ENCODE measurements at places on chromosomes 16 and 17.

- DNase-seq: no peak
Observed at GRCh38 chr16:85162478-85163277, 50.4 kb upstream of the CIBAR2 start.

GRCh38 chr17:18877104-18877645 lies 19.2 kb downstream of the PRPSAP2 start:
- DNase-seq: no peak

DNA sequence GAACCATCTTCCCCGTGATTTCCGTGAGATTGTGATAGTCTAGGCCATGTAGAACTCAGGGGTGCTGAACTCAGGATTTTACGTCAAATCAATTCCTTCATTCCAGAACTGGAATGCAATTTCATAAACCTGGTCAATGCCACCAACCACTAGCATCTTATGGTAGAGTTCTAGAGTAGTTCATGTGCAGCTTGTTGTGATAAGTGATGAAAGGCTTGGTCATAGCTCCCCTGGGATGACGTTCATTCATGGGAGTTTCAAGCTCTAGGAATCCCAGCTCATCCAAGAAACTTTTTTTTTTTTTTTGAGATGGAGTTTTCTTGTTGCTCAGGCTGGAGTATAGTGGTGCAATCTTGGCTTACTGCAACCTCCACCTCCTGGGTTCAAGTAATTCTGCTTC lies 3.7 kb upstream of the DPEP2 start:
- no peak for DNase-seq

GRCh38 chr16:23570992-23571632 lies 13.6 kb downstream of the UBFD1 start:
- DNase-seq: peak; percentile 73

DNA sequence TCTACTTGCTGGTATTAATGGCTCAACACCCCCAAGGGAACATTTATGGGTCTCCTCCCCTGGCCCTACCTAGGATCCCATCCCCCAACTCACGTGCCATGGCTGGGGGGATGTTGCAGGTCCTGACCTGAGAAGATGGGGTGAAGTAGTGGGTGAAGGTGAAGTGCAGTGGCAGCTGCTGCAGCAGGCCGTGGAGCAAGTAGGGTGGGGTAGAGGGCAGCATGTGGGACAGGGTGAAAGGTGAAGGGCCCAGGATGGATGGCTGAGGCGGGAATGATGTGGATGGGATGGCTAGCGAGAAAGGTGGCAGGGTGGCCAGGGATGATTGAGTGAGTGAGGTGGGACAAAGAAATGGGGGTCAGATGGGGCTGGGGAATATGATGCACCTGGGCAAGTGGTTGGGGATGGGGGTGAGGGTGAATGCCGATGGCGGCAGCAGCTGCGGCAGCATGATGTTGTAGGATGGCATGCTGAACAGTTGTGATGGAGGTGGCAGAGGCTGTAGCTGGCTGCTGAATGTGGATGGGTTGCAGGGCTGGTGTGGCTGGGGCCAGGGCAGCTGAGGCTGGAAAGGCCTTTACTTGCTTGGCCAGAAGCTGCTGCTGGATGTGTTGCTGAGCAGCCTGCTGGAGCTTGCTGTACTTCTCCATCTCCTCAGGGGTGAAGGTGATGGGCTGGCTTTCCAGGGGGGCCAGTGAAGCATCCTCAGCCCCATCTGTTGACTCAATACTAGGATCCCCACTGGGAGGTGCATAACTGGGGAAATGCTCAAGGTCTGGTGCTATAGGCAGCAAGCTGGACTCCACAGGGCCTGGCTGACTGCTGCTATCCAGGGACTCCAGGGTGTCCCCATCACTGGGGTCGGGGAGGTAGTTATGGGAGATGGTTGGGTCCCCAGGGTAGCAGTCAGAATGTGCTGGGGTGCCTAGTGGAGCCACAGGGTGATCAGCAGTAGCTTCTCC lies 8.3 kb upstream of the ITGA2B start:
- no peak for DNase-seq

- no peak for DNase-seq
Observed at GRCh38 chr16:52234626-52235025, 312.3 kb downstream of the TOX3 start.

GRCh38 chr17:52134641-52135040 lies 23.9 kb downstream of the CA10 start:
- DNase-seq: no peak

GRCh38 chr16:88687254-88687576 lies 908 bp upstream of the SNAI3 start:
- no peak for DNase-seq

- DNase-seq: no peak
Observed at GRCh38 chr17:55347341-55347740, 74.3 kb downstream of the MMD start.

DNA sequence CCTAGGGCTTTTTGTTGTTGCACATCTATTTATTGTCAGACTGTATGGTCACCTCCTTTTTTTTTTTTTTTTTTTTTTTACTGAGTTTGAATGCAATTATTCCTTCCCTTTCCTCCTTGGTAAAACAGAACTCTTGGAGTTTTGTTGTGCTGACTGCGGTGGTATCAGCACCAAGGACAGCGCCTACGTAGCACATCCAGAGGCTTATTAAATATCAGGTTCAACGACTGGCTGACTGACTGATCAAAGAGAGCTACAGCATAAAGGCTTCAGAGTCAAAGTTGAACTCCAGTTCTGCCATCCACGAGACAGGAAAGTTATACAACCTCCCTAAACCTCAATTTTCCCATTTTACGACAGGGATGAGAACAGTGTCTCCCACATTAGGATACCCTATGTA lies 86.1 kb upstream of the RBFOX1 start:
- DNase-seq: no peak

DNA sequence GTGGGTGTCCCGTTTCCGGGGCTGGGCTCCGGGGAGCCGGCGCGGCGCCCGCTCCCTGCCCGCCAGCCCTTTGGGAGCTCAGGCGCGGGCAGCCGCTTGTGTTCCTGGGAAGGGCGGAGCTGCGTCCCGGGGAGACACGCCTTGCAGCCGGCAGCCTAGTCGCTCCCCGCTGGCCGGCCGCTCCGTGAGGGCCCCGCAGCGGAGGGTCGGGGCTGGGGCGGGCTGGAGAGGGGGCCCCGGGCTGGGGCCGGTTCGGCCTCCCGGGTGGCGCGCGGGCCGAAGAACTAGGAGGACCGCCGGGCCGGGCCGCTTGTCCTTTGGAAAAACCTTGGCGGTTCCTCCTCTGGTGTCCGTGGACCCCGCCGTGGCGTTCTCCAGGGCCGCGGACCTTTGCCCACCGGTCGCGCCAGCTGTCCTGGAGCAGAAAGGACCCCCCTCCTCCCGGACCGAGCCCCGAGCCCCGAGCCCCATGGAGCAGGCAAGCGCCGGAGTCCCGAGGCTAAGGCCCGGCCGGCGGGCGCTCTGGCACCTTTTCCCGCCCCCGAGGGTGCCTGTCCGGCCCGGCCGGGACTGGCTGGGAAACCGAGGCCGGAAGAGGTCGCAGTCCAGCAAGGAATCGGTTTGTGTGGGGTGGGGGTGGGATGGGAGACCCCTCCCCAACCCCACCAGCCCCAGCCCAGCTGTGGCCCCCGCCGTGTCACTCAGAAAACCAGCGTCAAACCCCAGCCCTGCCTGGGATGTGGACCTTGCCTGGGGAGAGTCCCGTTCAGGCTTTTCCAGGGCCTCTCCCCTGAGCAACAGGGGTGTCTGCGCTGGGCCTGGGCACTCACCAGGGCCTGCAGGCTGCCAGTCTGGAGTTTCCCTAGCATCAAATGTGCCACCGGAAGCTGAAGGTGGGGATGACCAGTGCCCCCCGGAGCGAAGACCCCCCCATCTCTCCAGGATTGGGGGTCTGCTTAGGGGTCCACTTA lies 6.8 kb upstream of the TBC1D3B start:
- DNase-seq: peak; percentile 92

GRCh38 chr17:38738686-38739085 lies 8.5 kb downstream of the CISD3 start:
- no peak for DNase-seq

GRCh38 chr17:69609473-69610305 lies 195.2 kb downstream of the MAP2K6 start:
- DNase-seq: no peak

GRCh38 chr17:12859520-12859919 lies 70.2 kb downstream of the ARHGAP44 start:
- no peak for DNase-seq

DNA sequence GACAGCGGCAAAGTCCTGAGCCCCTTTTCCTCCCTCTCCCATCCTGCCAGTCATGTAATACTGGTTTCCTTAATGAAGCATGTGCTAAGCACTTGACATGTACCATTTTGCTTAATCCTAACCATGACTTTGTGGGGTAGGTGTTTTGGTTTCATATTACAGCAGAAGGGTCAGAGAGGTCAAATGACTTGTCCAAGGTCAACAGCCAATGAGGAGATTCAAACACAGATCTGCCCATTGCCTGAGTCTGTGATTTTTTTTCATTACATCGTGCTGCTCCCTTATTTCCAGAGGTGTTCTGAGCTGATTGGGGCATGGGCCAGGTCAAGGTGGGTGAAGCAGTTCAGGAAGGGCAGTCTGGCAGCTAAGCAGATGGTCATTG lies 17.6 kb upstream of the PHF12 start:
- peak; percentile 34 for DNase-seq

DNA sequence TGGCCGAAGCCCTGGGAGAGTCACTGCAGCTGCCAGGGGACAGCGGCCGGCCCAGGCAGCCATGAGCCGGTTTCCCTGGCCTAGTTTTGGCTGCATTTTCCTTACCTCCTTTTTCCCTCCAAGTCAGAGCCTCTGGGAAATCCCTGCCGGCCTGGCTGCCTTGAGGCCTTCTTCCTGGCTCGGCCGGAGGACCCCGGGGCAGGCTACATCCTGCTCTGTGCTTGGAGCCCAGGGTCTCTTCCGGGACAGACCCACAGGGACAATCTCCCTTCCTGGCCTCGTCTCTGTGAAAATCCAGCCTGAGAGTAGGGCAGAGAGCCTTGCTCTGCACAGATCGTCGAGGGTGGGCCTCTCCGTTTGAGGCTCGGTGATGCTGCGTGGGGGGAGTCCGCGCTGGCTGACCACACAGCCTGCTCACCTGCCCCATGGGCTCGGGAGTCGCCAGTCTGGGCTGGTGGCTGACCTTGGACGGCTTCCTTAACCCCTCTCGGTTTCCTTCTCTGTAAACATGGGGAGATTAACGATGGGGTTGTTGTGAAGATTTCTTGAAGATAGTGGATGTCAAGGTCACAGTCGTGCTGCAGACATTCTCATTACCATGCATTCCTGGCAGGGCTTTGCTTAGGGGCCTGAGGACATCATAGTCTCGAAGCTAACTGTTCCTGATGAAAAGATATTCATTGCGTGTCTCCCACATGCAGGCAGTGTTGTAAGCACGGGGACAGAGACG lies 34.8 kb upstream of the CIBAR2 start:
- no peak for DNase-seq

DNA sequence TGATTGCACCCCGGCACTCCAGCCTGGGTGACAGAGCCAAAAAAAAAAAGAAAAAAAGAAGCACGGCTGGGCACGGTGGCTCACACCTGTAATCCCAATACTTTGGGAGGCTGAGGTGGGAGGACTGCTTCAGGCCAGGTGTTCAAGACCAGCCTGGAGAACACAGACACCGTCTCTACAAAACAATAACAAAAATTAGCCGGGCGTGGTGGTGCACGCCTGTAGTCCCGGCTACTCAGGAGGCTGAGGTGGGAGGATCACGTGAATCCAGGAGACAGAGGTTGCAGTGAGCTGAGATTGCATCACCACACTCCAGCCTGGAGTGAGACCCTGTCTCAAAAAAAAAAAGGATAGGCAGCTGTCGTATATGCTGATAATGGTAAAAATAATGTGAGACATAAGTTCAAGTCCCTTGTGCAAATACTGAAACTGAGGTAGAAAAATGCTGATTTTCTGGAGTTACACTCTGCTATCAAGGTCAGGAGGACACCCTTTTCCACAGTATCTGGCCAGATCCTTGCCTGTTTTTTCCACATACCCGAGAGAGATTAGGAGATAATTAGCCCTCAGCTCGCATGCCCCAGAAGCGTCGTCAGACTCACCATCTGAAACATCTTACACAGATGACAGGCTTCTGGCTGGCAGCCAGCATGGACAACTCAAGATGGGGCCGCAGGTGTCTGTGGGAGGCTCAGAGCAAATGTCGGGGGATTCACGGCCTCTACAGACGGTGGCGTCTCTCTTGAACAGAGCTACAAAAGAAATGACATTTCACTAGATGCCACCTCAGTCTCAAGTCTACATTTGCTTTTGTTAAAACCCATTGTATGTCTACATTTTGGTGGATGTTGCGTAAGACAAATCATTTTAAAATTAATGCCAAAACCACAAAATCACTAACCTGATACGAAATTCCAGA lies 36.8 kb downstream of the WDR45B start:
- no peak for DNase-seq

DNA sequence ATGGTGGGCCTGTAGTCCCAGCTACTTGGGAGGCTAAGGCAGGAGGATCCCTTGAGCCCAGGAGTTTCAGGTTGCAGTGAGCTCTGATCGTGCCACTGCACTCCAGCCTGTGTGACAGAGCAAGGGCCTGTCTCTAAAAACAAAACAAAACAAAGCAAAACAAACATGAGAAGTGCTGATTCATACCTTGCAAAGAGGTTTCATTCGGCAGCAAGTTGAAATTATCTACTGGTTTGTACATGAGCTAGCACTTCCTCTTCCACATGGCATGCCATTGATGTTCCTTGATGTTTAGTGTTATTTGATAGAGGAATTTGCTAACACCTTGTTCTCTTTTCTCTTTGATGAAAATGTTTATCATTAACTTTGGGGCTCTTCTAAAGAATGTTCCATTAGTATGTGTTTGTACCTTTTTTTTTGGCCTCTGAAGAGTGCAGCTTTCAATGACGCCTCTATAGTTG lies 50.6 kb downstream of the SPECC1 start:
- DNase-seq: peak; percentile 69

- DNase-seq: no peak
Observed at GRCh38 chr17:10743316-10744009, 13.6 kb upstream of the TMEM220 start.

GRCh38 chr17:42517516-42517915 lies 18.5 kb upstream of the NAGLU start:
- DNase-seq: peak; percentile 86

GRCh38 chr17:78903101-78903779 lies at the start of gene CEP295NL:
CEP295NL (minus strand) TSS chr17:78903201; CDS start chr17:78901828, 1,373 bp downstream.
- no peak for DNase-seq

- DNase-seq: no peak
Observed at GRCh38 chr16:84874983-84875382, 55.2 kb downstream of the CRISPLD2 start.

- DNase-seq: no peak
Observed at GRCh38 chr17:60529806-60530205, 3.8 kb upstream of the APPBP2 start.

DNA sequence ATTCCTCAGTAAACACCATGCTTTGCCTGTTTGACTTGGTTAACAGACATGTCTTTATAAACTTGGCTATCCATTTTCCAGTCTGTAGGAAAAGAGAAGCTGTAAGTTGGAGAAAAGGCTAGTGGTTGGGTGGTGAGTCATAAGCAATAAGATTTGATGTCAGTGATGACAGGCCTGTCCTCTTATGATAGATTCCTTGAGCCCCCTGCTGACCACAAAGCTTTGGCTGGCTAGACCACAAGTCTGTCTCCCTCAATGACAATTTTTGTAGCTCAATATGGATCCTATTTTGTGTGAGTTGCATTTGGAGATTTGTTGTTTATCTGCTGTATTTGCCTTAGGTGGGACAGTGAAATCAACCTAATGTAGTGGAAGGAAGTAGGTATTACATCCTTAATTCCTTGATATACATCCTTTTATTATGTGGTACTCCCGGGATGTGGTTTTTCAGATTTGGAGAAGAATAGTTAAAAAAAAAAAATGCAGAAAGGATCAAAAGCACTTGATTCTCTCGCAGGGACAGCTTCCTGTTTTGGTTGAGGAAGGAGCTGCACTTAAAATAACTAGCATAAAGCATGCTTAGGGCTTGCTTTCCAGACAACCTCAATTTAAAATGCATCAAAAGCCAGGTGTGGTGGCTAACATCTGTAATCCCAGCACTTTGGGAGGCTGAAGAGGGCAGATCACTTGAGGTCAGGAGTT lies 67.4 kb downstream of the SIAH1 start:
- peak; percentile 84 for DNase-seq

Measured in inflammatory macrophage treated with lipopolysaccharide for 4 hours (primary cell).